ENCODE measurements at places on chromosomes 2 and 18. TPM values are rescaled to one million over a fixed set of nuclear protein-coding genes. Genes with fewer than 3 reads are reported as not detected.
A peak's percentile ranks its signal among the peaks of the same experiment; 100 is the strongest.

- peak; percentile 96 for DNase-seq
Measured at GRCh38 chr2:69082430-69082997, 69.5 kb downstream of the ANTXR1 start.

DNA sequence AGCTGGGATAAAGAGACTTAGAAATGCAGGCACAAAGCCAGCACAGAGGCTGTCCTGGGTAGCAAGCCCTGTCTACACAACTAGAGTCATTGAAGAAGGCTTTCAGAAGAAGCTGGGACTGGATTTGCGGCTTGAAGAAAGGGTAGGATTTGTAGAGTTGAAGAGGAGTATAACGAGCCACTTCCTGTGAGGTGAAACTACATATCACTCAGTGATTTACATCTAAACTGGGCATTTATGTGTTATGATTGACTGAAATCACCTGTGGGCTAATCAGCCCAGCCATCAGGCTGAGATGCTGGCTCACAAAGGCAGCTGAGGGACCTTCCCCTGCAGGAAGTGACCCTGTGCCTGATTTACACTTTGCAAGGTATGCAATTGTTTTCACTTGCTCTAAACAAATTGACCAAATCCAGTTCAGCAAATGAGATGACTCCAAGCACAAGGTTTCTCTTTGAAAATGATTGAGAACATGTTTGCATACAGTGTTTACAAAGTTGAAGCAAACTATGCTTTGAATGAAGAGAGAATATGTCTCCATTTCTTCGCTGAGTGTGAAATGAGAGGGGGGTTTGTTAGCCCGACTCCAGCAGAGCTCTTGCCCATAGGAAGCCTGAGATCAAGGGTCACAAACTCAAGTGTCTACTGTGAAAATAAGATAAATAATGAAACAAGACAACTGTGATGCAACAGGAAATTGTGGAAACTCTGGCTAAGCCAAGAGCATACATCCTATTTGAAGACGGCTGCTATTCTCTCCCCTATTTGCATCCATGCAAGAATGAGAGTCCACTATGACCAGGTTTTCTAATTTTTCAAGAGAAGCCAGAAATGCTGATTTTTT lies 69.3 kb upstream of the HK2 start:
- peak; percentile 17 for DNase-seq

DNA sequence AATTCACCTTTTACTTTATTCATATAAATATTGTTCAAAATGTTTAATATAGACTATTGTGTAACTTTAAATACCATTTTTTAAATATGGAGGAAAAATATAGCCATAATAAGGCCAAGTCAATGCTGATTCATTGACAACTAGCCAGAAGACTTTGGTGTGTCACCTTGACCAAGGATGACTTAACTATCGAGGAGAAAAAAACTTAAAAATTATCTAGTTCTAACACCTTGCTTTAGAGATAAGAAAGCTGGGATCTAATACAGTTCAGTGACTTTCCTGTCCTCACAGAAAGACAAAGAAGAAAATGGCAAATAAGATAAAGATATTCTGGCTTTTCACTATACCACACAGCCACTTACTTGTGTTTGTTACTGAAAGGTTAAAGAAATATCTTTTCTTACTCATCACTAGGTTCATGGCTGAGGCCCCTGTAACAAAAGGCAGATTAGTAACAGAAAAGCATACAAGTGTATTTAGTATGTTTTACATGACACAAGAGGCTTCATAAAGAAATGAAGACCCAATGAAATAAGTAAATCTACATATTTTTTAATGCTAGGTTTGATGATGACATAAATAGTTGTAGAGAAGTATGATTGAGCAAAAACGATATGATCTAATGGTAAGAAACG lies 65.9 kb upstream of the LRRTM1 start:
- DNase-seq = no peak

- DNase-seq = no peak
Measured at GRCh38 chr2:33272001-33272400, 204.4 kb upstream of the RASGRP3 start.

DNA sequence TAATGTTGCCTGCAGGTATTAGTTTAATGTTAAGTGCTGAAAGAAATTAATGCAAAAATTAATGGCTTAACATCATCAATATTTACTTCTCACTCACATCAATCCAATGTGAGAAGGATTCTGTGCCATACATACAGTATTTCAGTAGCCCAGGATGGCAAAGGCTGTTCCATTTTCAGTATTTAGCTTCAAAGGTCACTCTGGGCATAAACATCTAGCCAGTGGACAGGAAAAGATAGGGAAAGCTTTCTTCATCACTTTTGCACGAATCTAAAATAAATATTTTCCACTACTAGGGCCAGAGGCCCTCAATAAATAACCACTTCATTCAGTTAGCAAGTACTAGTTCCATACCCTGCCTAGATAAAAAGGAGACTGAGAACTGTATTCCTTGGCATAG lies 236.3 kb upstream of the VWC2L start:
- no peak for DNase-seq

- no peak for DNase-seq
Measured at GRCh38 chr2:195106681-195107380, 550.2 kb upstream of the SLC39A10 start.

- DNase-seq = no peak
Measured at GRCh38 chr2:190467575-190468083, 59.5 kb downstream of the MFSD6 start.

DNA sequence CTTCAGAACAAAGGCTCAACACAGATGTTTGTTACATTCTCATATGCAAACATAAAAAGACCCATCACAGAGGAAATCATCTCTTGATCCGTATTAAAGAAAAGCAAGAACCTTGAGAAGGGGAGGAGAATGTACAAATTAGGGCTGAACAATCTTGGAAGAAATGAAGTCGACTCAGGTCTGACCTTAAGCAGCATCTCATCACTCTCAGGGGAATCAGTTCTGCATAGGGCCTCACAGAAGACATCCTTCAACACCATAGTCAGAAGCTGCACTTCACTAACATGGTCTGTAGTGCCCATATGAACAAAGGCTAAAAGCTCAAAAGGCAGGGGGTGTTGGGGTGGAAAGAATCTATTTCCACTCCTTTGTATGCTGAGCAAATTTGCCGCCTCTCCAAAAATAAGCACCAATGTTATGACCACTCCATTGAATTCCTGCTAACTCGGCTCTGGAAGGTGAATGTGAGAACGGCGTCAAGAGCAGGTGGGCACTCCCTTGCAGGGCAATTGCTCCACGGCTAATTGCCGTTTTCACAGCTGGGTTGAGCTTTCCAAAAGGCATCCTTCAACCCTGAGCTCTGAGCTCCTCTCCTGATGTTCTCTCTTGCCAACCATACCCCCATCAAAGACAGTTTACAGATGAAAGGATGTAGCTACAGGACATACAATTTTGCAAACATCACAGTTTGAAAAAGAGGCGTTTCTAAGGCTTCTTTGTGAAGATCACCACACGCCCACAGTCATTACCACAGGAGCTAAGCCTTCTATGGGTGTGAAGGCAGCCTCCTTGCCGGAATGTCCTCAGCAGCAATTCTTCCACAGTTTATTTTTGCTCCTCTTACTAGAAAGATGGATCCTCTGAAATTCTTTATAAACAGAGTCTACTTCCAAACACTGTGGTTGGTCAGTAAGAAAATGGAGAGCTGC lies 10.0 kb downstream of the KLF7 start:
- DNase-seq = no peak

DNA sequence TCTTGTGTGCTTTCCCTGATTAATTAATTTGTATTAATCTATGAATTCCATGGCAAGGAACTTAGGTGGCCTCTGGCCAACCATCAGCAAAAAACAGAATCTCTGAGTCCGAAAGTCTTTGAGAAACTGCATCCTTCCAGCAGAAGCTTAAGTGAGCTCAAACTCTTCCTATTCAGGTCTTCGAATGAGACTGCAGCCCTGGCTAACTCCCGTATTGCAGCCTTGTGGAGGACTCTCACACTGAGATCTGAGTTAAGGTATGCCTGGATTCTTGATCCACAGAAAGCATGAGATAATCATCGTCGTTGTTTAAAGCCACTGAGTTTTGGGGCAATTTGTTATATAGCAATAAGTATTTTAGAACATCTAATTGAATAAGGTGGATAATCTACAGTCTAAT lies 1143.9 kb upstream of the NXPH2 start:
- DNase-seq = no peak

GRCh38 chr2:64217198-64217869 lies 73.1 kb upstream of the PELI1 start:
- no peak for DNase-seq

- no peak for DNase-seq
Measured at GRCh38 chr18:58559427-58560186, 69.3 kb downstream of the ALPK2 start.

GRCh38 chr18:23612434-23613090 lies 26.3 kb upstream of the NPC1 start:
- DNase-seq = no peak

DNA sequence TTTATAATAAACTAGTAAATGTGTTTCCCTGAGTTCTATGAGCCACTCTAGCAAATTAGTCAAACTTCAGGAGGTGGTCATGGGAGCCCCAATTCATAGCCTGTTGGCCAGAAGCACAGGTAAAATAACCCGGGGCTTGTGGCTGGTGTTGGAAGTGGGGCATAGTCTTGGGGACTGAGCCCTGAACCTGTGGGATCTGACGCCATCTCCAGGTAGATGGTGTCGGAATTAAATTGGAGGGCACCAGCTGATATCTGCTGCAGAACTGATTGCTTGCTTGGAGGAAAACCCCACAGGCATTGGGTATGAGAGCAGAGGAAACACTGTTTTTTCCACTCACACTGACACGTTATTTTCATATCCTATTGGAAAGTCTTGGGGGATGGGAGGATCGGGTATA lies 14.1 kb downstream of the NMS start:
- no peak for DNase-seq

DNA sequence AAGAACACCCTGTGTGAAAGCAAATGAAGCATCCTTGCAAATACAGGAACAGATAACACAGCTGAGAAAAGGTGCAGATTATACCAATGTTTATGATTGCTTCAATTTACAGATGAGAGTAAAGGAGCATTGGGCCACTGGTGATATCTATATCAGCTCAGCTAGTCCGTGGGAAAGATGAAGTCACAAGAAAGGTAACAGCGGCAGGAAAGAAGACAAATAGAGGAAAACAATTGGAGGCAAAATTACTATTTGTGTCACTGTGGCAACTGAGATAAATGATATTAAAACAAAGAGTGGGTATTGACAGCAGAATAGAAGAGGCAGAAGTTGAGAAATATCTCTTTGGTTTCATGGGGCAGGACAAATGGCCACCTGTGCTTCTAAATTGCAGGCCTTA lies 121.2 kb upstream of the CAVIN2 start:
- DNase-seq = no peak

GRCh38 chr2:232744963-232745362 lies 31.4 kb downstream of the KCNJ13 start:
- DNase-seq = no peak

DNA sequence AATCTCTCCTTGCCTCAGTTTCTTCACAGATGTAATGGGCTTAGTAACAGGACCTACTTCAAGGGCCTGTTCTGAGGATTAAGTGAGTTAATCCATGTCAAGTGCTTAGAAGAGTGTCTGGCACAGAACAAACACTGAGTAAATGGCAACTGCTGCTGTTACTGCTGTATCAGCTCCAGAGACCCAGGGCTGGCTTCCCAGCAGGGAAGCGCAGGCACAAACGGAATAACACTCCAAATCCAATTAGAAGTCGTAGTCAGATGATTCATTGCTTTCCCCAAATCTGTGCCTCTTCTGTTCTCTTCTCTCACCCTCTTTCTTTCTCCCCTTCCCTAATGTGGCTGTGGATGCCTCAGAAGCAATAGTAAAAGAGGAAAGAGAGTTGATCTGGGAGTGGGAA lies 101.1 kb upstream of the FZD7 start:
- no peak for DNase-seq

- no peak for DNase-seq
Measured at GRCh38 chr2:157439824-157440186, 4.1 kb downstream of the CYTIP start.

The SCYGR4 gene
- total RNA-seq = not detected

The TSPYL6 gene
- not detected for total RNA-seq

The STAT4 gene
- 4.3 TPM for total RNA-seq

The CAPN14 gene
- total RNA-seq = not detected

The FAM110C gene
- 0.15 TPM for total RNA-seq

The UCN gene
- 0.53 TPM for total RNA-seq

The ESPNL gene
- total RNA-seq = not detected

The NT5C1B gene
- total RNA-seq = not detected

The MROH2A gene
- total RNA-seq = not detected

The OXER1 gene
- not detected for total RNA-seq

The CNTNAP5 gene
- total RNA-seq = not detected

The DNAH7 gene
- 0.02 TPM for total RNA-seq
